ENCODE measurements at places on chromosomes 5 and 9. TPM values are rescaled to one million over a fixed set of nuclear protein-coding genes. Genes with fewer than 3 reads are reported as not detected.

GRCh38 chr5:157069949-157070348 is 11.0 kb upstream of the HAVCR1 start:
- DNase-seq = no peak

The TXNDC8 gene
- not detected for total RNA-seq

The GCNT4 gene
- total RNA-seq = 63.7 TPM

- no peak for DNase-seq
Observed at GRCh38 chr5:142609142-142609541, 76.7 kb downstream of the FGF1 start.

- DNase-seq = no peak
Observed at GRCh38 chr5:140785905-140786686, at the start of gene PCDHA1. Gene PCDHA1 (plus strand): TSS chr5:140786140.

GRCh38 chr9:89440548-89440947 is 57.4 kb downstream of the SEMA4D start:
- DNase-seq = no peak

The ZDHHC11 gene
- total RNA-seq = 20.6 TPM

- DNase-seq = no peak
Observed at GRCh38 chr9:11158676-11159075, 545.9 kb upstream of the PTPRD start.

GRCh38 chr5:76086095-76086494 is 2.9 kb downstream of the SV2C start:
- no peak for DNase-seq

DNA sequence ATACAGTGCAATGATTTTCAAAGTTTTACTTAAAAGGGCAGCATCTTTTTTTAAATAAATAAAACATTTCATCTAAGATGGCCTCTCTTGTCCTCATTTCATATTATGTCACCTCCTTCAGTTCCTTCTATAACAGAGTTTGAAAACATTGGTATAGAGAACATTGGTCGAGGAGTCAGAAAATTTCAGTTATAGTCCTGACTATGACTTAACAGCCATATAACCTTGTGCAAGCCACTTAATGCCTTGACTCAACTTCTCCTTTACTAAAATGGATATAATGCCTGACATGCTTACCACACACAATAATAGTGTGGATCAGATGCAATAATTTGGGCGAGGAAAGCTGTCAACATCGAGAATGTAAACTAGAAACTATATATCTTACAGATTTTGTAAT is 22.6 kb downstream of the SSBP2 start:
- no peak for DNase-seq

GRCh38 chr5:64330728-64331231 is 165.1 kb downstream of the RNF180 start:
- DNase-seq = no peak

DNA sequence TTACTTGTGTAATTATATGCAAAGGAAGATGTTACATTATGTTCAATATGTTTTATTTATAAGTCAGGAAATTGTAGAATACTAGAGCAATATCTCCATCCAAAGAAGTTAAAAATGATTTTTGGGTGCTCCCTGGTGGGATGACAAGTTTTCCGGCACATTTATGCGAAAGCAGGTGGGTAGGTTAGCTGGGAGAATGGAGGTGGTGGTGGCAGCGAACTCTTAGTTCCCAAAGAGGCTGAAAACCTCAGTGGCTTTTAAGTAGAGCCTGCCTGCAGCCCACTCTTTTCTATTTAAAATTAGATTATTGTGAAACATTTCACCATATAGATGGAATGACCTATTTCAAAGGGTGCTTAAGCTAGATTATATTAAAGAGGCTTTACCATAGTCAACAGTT is 51.8 kb downstream of the ANKRD33B start:
- no peak for DNase-seq

All from Peyer's patch (tissue), 4 donors.